GM04504 (cell line): ENCODE measurements at places on chromosomes 4 and X.

GRCh38 chr4:101977076-101977475, 186.5 kb downstream of the BANK1 start:
- peak; percentile 96 for DNase-seq

DNA sequence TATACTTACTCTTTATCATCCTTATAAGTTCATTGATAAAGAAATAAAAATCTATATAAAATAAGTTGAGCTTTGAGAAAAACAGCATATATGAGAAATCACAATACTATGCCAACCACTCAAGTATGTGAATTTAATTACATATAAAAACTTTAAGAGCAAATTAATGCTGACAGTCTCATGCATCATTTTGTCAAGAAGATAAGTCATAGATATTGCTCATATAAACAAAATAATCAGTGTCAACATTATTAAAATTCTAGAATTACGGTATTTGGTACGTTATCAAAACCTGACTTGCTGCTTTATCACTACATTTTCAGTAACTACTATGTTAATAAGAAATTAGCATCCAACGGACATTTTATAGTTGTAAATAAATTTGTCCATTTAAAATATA, 111.2 kb downstream of the FBXO8 start:
- no peak for DNase-seq

GRCh38 chr4:107951551-107951950, 20.2 kb downstream of the CYP2U1 start:
- peak; percentile 24 for DNase-seq

DNA sequence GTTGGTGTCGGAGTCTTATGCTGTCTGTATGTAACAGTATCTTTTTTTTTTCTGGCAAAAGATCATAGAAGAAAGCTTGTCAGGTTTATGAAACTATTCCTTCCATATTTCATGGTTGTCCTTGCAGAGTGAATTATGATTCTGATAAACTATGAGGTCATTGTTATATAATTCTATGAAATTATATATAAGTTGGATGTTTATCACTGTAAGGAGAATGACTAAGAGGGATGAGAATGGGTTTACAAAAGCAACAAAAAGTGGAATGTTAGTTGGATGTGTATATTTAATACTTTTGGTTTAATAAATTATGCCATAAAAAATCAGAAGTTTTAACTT, 43.1 kb downstream of the RAPGEF2 start:
- DNase-seq: no peak
